Femur (tissue), 1 donor: ENCODE measurements at places on chromosomes 1 and 21.
A peak's percentile ranks its signal among the peaks of the same experiment; 100 is the strongest.

DNA sequence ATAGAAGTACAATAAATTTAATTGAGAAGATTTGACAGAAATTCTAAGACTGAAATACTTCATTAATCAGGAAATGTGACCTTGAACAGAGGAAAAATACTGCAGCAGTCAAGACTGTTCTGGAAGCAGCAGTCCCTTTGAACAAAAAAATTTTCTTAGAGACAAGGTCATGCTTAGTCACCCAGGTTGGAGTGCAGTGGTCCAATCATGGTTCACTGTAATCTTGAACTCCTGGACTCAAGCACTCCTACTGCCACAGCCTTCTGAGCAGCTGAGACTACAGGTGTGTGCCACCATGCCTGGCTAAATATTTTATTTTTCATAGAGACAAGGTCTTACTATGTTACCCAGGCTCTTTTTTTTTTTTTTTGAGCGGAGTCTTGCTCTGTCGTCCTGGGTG, 1.9 kb upstream of the CCDC30 start:
- no peak for DNase-seq

DNA sequence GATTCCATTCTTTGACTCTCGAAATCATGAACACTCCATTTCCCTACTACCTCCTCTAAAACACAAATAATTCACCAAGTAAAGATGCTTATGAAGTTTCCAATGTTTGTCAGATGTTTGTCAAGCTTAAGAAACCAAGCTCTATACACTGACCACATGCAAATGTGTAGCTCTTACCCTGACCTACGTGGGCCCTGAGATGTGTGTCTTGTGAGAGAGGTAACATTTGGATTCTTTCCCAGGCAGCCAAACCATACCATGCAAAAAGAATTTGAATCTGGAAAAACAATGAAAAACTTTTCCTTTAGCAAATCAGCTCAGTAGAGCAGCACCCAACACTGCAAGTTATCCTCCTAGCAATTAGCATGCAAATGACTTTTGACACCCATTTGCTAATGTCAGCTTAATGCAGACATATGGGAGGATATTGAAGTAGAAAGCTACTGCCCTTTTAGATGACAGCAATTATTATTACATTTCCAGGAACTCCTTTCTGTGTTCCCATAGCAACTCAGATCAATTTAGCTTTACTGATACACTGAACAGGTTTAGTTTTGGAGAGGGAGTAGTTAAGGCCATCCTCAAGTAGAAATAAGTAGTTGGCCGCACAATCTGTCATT, 83.2 kb upstream of the RGS4 start:
- DNase-seq = no peak

DNA sequence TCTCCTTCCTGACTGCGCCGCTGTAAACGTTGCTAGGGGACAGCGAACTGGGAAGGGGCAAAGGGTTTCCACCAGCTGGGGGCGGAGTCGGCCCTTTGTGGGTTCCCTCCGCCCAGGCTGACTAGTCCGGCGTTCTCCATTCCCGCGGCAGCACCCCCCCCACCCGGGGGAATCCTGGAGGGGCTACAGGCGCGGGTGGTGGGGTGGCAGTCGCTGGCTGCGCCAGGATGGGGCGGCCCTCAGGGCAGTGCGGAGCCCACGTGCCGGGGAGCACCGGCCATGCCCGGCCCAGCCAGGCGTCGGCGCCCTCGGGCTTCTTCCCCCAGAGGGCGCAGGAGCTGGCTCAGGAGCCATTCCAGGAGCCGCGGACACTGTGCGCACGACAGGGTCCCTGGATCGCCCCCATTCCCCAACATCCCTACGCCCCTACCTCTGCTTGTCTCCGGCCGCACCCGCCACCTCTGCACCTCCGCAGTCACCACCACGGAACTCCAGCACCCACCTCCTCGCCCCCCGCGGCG, 476 bp downstream of the BATF3 start:
- peak; percentile 59 for DNase-seq

DNA sequence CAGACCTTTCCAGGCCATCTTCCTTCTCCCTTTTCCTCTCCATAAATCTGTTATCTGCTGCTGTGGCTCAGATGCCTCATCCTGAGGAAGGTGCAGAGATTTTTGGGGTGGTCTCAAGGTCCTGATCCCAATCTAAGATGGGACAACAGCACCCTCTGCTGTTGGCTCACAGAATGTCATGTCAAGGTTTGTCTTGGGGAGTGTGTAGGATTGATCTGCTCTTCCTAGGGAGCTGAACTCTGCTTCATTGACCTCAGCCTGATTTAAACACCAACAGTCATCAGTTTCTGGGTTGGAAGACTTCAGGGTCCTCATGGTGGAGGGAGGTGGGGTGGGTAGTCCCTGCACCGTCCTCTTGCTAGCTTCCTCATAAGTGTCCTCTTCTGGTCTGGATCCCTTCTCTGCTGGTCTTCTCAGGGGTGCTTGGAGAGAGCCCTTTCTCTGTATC, 62.8 kb upstream of the LAX1 start:
- DNase-seq = peak; percentile 65

GRCh38 chr1:85815906-85816305, 107.7 kb upstream of the ZNHIT6 start:
- DNase-seq = no peak

GRCh38 chr1:86933562-86934377, 19.3 kb downstream of the HS2ST1 start:
- no peak for DNase-seq

- DNase-seq = no peak
Measured at GRCh38 chr21:39881661-39882060, 14.4 kb downstream of the PCP4 start.

DNA sequence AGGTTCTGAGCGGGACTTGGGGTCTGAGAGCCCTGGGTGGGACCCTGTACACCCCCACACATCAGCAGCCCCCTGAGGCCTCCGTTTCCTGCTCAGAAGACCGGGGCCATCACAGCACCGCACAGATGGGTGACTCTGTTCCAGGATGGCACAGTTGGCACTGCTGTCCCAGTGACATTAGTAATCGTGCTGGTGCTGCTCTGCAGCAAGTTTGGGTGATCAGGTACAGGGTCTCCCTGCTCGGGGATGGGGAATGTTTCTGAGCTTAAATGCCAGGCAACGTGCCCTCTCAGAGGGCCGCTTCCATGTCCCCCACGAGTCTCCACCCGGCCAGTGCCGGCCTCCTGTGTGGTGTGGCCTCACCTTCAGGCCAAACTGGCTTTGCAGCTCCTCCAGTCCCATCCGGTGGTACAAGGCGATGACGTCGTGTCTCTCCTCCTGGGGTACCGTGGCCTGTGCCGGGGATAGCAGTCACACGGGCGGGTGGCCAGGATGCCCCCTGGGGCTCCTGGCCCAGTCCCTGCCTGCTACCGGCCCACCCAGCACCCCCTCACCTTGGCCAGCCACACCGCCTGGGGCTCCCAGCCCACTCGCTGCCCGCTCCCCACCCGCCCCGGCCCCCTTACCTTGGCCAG, 17.1 kb downstream of the PRXL2B start:
- DNase-seq = no peak

DNA sequence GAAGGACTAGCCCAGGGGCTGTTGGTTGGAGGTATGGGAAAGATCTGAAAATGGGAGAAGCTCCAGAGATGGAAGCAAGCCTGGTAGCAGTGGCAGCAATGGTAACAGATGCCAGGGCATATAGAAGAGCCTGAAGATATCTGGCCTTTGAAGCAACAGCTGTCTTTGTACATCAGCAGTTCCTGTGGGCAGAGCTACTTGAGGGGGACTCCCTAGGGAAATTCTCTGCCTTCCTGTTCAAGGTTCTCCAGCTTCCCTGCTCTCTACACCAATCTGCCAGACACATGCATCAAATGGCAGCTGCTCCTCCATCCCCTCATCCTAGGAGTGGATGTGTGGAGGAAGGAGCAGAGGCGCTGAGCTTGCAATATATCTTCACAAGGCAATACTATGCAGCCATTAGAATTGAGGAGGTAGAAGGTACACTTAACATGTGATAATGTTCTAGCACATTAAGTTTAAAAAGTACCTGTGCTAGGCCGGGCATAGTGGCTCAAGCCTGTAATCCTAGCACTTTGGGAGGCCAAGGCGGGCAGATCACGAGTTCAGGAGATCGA, 2.2 kb downstream of the TMEM35B start:
- no peak for DNase-seq

DNA sequence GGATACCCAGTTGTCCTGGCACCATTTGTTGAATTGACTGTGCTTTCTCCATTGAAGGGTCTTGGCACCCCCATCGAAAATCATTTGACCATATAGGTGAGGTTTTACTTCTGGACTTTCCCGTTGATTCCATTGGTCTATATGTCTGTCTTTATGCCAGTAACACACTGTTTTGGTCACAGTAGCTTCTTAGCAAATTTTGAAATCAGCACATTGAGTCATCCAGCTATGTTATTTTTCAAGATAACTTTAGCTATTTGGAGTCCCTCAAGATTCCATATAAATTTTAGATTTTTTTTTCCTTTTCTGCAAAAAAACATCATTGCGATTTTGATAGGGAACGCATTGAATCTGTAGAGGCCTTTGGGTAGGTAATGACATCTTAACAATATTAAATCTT, 235.6 kb downstream of the SMYD3 start:
- no peak for DNase-seq

- DNase-seq = peak; percentile 91
Measured at GRCh38 chr1:20551945-20552727, at the start of gene FAM43B. Gene FAM43B, plus strand, starts transcription at chr1:20552573. Its CDS starts 401 bp downstream, at chr1:20552974.

DNA sequence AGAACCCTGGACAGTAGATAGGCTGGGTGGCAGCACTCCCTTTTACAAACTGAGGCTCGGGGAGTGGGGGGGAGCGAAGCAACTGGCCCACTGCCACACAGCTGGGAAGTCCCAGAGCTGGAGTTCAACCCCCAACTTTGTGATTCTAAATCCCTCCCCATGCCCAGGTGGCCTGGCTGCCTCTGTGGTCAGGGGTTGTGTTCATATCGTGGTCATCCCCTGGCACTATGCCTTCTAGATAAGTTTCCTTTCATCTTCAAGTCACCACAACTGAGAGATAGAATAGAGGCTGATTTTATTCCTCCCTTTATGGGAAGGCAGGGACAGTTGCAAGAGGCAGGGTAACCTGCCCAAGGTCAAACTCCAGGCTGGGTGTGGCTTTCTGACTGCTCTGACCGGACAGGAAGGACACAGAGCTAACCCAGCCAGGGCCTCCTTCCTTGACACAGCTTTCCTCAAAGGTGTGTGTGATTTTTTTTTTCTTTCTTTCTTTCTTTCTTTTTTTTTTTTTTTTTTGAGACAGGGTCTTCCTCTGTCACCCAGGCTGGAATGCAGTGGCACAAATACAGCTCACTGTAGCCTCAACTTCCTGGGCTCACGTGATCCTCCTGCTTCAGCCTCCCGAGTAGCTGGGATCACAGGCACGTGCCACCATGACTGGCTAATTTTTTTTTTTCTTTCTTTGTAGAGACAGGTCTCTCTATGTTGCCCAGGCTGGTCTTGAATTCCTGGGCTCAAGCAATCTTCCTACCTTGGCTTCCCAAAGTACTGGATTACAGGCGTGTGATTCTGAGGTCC, 18.4 kb upstream of the TNFRSF1B start:
- DNase-seq = no peak

DNA sequence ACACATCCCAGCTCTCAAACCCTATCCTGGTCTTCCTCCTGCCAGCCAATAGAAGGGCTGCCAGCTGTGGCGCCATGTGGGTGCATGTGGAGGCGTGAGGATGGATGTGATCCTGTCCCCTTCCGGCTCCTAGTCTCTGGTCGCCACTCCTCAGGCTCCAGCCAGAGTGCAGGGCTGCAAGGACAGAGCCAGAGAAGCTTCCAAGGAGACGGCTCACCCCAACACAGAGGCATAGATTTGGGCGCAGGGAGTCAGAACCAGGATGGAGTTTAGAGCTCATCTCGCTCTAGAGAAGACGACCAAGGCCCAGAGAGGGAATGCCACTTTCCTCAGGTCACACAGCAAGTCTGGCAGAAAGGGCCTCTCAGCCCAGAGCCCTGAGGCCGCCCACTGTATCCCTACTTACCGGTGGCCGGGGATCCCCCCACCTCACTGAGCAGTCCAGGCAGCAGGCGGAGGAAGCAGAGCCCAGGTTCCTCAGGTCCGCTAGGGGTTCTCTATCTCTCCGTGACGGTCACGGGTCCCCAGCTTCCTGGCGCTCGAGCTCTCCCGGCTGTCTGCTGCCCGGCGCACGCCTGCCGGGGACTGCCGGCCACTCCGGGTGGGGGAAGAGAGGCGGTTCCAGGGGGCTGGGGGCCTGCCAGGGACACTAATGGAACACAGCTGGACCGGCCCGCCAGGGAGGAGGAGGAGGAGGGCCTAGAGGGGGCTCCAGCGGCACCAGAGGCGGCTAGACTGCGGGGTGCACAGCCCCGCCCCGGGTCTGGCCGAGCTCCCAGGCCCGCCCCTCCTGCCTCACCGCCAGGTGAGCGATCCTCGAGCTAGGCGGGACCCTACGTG, at the start of gene COL16A1:
COL16A1 (minus strand) TSS at position 587 of the 840 bp plus-strand sequence. CDS start 1,824 bp downstream, outside the sequence.
- peak; percentile 95 for DNase-seq

DNA sequence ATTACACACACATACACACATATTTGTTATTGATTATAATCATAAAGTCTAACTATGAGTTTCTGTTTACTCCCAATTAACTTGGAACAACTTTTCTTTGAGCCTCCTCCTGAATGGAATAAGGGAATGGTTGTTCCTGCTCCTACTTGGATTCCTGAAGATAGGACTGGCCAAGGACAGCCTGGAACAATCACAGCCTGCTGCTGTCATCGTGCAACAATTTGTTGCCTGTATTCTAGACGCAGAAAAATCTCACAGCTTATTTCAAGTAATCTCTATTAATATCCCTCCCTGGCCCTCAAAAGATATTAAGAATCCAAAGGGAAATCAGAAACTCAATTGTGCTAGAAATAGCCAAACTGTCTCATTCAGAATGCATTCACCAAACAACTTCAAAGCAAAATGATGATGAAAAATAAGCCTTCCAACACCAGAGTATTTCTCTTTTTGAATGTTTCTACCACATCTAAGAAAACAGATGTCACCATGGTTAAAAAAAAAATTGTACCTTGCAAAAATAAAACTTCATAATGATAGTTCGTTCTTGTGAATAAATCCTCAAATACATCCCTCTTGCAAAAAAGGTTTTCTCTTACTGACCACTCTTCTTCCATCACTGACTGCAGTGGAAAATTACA, 30.9 kb downstream of the RCAN1 start:
- DNase-seq = no peak

DNA sequence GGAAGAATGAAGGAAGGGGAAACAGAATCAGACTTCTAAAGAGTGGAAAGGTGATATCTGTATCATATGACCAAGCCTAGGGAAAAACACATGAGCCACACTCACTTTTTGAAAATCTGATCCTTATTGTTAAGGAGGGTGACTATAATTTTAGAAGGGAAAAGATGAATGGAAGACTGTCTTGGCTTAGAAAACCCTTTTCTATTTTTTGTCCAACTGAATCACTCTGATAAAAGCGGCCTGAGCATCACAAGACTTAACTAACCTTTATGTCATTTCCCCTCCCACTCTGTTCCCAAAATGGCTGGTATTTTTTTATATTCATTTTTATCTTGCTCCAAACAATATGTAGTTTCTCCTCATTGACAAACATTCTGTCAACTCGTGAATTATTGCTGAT, 169.8 kb downstream of the C1orf21 start:
- no peak for DNase-seq

DNA sequence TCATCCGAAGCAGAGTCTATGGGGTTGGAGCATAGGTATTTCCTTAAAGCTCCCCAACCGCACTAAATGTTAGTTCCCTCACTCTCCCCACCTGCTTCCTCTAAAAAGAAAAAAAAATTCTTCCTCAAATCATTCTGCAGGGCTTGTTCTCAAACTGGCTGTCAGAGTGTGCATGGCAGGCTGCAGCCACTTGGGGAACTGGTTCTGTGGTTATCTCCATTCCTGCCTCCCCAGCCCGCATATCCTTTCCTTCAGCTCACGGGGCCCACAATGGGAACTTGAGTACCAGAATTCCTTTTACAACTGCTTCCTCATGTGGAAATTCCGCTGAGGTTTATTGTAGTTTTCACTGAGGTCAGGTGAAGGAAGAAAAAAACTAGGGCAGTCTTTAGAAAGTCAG, 159.2 kb downstream of the PIGK start:
- no peak for DNase-seq
